ENCODE measurements at places on chromosomes 13 and 19.

GRCh38 chr13:114269281-114269770 lies 12.1 kb upstream of the UPF3A start:
- DNase-seq: no peak

DNA sequence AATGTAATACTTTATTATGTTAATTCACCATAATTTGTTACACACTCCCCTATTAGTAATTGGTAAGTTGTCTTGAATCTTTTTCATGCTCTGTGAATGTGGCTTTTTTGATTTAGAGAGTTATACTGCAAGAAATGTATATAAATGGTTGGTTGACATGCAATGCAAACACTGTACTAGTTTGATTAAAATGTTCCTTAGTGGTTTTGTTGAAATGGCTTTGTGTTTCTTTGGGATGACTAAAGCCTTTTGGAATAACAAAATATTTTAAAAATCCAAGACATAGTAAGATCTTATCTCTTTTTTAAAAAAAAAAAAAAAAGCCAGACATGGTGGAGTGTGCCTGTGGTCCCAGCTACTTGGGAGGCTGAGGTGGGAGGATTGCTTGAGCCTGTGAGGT lies 10.5 kb downstream of the LAMP1 start:
- no peak for DNase-seq

DNA sequence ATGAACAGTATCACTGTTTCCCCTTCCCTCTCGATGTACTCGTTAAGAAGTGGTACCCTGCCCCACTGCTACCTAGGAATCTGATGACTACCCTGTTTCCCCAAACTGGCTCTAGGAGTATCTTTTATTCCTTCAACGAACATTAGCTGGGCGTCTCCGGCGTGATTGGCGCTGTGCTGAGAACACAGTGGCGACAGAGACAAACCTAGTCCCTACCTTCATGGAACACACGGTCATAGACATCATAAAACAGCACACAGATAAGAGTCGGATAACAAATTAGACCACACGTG lies 730 bp downstream of the SYMPK start:
- DNase-seq: no peak

DNA sequence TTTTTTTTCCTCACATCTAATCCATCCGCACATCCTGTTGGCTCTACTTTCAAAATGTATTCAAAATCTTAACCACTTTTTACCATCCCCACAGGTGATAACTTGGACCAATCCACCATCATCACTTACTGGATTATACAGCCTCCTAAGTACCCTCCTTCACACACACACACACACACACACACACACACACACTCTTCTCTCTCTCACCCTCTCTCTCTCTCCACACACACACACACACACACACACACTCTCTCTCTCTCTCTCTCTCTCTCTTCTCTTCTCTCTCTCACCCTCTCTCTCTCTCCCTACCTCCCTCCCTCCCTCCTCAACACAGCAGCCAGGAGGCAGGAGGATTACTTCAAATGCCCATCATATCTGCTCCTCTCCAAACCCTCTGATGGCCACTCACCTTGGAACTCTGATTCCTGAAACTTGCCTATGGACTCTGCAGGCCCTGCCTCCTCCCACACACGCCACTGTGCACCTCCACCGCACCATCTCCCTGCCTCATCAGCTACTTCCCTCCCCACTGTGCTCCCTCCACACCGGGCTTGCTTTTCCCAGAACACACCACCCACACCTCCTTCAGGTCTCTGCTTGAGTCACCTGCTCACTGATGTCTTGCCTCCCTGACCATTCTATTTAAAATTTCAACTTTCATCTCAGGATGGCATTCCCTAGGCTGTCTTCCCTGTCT lies 39.7 kb downstream of the RCBTB2 start:
- no peak for DNase-seq

GRCh38 chr19:50803633-50804419 lies 13.6 kb downstream of the ACP4 start:
- no peak for DNase-seq

DNA sequence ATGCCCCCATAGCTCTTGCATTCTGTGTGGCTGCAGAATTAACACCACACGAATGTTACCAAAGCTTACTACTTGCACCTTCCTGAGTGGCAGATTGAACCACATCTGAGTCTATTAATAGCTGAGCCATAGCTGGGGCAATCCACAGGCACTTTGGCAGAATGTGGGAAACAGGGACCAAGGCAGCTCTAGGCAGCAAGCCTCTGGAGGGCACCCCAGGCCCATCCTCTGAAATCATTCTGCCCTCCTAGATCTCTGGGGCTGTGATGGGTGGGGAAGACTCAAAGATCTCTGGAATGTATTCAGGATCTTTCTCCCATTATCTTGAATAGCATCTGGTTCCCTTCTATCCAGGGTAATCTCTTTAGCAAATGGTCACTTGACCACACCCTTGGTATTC lies 139.3 kb downstream of the TNFRSF19 start:
- DNase-seq: no peak

DNA sequence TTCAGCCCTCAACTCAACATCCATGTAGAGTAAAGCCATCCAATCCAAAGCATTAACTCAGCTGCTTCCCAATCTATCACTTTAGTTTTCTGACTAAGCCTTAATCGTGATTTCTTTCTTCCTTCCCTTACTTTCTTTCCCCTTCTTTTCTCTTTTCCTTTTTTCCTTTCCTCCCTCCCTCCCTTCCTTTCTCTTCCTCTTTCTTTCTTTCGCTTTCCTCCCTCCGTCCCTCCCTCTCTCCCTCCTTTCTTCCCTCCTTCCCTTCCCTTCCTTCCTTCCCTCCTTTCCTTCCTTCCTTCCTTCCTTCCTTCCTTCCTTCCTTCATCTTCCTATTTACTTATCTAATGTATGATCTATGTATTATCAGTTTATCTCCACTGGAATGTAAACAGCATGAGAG lies 71.2 kb downstream of the ERCC5 start:
- no peak for DNase-seq

DNA sequence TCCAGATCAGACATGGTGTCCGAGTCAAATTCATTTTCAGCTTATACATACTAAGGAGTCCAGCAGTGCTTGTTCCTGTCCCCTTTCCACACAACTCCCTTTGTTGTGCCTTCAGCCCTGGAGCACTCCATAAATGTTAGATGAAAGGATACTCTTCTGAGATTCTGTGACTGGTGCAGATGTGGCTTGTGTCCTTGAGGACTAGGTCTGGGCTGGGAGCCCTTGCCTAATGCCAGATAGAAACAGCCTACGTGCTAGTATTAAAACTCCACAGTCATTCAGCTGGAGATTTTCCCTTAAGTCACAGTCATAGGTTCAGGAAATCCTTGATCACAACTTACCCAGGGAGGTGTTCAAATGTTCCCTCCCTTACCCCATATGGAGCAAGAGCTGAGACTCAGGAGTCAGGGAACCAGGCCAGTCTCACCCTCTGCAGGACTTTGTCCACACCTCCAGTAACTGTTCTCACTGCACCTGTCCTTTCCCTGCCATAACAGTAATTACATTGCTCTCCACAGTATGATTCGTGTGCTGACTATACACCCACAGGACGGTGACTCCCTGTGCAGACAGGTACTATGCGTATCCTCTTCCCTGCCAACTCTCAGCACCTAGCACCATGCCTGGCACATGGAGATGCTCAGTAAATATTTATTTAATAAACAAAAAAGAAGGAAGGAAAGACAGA lies 15.5 kb upstream of the SERPINE3 start:
- no peak for DNase-seq

GRCh38 chr13:99812625-99813024 lies 158.9 kb downstream of the ZIC5 start:
- DNase-seq: no peak

- DNase-seq: no peak
Observed at GRCh38 chr13:19070398-19070735, 111.3 kb downstream of the TUBA3C start.

DNA sequence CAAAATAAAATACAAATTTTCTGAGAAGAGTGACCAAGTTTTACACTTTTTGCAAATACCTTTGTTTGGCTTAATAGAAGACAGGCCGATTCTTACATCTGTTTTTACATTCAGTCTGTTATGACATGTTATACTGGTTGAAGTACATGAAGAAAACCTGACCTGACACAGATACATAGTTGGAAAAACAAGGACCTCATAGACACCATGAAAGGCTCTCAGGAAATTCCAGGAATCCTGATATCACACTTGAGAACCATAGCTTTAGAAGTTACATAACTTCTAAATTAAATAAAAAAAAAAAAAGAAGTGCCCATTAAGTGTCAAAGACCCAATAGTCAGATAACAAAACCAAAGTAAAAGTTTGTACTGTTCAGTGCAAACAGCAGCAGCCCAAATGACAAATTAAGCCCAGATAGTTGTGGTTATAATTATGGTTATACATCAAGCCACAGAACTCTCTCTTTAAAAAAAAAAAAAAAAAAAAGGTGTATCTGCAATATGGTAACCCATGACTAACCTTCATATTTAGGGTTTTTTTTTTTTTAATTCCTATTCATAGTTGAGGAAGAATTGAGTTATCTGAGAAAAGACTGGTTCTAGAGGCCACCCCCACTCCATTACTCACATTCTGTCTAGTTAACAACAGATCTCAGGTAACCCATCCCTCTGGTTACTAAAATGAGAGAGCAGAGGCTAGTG lies 19.8 kb downstream of the RBM26 start:
- DNase-seq: no peak

DNA sequence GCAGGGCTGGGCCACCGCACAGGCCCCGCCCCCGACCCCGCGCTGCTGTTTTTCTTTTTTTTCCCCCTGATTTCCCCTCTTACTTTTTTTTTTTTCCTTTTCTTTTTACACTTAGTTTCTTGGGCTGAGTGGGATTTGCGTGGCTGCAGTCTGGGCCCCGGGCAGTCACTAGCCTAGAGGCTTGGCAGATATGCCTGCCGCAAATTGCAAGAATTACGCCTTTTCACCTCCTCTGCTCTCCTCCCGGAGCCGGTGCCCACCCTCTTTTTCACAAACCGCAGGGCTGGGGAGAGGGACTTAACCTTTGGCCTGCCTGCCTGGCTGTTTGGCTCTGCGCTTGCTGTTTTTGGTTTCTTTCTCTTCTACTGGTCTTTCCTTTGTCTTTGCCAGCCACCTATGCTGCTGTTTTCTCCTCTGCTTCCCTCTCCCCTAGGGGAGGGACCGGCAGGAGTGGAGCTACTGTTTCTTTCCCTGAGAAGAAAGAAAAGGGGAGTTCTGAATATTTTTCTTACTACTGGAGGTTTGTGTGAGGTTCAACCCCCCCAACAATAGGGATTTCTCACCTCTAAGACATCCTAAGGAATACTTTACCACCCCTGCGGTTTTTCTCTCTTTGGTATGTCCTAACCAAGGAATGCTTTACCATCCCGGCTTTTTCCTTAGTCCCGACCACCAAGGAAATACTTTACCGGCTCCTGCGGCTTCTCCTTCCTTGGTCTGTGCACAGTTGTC lies 11.0 kb downstream of the ZNF552 start:
- no peak for DNase-seq

DNA sequence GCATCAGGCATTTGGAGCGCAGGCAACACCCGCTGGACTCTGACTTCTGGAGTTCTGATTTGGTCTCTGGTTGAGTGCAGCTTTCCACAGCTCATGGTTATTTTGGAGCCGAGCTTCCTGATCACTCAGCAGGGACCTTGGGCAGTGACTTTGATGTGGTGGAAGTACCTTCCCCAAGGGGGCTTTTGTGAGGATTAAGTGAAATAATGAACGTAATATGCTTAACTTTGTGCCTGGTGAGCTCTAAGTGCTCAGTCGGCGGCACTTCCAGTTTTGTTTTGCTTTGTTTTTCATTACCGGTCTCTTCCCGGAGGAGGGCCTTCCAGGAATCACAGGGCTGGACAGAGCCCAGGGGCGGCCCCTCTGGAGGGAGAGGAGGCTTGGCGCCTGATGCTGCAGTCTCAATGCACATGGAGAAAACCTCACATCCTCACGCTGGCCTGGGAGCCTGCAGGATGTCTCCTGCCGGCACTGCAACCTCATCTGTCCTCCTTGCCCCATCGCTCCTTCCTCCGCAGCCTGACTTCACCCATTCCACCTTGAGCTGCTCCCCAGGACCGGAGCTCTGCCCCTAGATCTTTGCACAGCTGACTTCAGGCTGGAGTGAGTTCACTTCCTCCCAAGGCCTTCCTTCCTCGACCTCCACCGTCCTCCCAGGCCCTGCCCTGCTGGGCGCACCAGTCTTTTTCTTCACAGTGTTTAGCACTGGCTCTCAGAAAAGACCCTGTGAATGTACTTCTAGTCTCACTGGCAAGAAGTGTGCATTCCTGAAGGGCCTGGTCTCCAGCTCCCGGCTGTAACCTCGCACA lies 1.5 kb downstream of the PLEKHF1 start:
- no peak for DNase-seq

- DNase-seq: no peak
Observed at GRCh38 chr19:46019270-46019669, 3.6 kb downstream of the PGLYRP1 start.

DNA sequence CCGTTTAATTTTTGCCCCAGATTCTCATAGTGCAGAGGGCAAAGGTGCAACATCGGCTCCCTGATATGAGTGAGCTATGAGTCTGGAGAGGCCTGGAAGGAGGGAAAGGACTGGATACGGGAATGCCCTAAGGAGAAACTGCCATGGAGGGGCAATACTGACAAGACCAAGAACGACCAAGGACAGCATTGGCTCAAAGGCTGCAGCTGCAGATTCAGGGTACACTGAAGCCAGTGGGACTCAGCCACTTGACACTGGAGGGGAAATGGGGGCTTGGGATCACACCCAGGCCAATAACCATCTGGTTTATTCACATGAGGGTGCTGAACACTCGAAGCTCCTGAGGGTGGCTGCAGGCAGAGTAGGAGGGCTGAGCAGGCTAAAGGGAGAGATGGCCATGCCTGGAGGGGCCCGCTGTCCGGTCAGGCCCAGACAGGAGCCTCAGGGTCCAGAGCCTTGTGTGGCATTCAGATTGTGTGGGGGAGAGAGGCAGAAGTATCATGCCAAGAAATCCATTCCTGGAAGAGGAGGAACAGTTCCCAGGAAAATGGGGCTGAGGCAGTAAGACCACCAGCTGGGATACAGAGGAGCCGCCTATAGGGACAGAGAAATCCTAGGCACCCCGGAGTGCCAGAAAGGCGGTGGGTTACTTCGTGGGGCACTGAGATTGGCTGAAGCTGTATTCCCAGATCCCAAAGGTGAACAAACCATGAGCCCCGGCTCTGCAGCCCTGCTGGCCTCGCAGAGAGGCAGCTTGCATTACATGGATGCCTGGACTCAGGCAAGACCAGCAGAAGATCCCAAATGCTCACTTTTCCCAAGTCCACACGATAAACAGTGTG lies 20.7 kb downstream of the COL4A1 start:
- DNase-seq: no peak

DNA sequence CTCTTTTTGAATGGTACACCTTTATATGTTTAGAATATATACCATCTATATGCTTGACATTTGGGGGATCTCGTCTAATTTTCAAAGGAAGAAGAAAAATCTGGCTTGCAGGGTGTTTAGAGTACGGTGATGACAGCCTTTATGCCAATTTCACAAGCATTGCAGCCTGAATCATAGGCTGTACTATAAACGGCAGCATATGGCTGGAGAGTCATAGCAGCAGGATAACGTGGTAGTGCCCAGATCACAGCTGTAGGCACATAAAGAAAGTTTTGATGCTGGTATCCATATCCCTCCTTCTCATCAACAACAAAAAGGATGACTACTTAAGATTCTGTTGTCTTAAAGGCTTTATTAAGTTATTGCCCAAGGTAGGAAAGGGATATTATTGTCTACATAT lies 253.0 kb downstream of the PCDH9 start:
- no peak for DNase-seq

Data from NCI-H2081 treated with DMSO at 0.1 percent for 48 hours (cell line).